Omental fat pad (tissue), 4 donors: ENCODE measurements at places on chromosomes 2 and 18.

DNA sequence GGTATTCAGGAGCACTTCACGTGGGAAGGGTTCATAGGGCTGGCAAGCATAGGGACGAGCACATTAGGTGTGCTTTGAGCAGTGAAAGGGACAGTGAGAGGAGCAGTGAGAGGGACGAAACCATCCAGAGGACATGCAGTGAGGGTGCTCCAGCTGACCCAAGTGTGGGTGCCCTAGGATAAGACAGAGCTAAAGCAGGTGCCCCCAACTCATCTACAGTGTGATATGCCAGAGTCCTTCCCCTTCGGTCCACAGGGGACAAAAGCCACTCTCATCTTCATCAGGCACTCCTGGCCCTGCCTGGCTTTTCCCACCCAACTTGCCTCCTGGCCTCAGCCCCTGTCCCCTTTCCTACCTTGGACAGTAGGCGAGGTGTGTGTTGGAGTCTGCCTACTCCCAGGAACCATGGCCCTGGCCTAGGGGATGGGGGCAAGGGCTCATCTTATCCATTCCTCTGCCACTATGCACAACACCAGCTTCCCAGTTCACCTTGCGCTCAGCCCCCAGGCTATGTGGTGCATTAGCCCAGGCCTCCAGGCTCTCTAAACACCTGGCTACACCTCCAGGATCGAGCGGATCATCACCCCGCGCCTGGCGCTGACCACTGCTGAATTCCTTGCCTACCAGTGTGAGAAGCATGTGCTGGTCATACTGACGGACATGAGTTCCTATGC, 16.1 kb upstream of the ANKRD53 start:
- no peak for DNase-seq

DNA sequence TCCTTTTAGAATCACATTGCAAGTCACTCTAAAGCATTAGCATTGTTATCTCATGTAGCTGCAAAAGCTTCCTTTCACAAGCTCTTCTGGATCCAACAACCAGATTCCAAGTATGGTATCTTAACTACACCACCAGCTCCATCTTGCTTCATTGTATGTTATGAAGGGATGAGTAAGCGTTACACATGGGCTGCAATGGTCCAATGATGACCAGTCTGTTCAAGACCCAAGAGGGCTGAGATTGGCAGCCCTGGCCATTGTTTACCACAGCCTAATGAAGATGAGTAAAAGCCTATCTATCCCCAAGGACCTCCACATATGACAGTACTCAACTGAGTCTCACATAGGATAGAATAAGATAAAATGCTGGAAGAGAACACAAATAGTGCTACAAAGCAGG, 6.3 kb downstream of the CFLAR start:
- no peak for DNase-seq

DNA sequence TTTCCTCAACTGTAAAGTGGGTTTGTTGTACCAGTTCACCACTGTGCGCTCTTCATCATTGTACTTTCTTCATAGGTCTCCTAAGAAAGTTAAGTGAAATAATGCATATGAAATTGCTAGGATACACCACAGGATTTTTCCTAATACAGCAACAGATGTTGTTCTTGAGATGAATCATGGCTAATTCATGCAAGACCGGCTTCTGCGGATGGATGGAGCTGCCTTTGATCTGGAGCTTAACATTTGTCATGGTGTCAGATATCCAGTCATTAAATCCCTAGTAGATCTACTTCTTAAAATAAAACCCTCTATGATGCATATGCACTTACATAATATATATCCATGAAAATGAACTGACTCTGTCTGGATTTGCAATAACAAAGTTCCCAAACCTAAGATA, 114.1 kb downstream of the COL6A3 start:
- no peak for DNase-seq

DNA sequence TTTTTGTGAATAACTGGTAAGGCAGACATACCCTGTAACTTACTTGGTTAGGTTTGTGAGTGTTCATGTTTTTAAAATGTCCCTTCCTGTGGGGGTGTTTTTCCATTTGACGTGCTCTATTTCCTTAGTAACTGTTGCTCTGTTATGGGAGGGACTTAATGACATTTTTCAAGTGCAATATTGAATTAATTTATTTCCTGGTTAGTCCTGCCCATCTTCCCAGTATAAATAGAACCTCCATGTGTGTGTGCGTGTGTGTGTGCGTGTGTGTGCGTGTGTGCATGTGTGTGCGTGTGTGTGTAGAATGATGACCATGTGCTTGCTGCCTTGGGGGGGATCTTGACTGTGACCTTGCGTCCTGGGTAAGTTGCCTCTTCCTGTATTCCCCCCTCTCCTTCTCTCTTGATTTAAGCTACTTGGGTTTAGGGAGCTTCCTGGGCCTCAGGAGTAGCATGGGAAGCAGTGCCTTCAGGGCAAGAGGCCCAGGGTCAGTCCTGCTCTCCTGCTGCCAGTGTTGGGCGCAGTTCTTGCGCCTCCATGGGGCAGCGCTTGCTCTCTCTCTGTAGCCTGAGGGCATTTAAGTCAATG, 163.9 kb downstream of the LDLRAD4 start:
- DNase-seq = no peak

- DNase-seq = no peak
Measured at GRCh38 chr2:112182581-112183034, 44.4 kb downstream of the FBLN7 start.

GRCh38 chr2:173472112-173472511, 117.4 kb downstream of the CDCA7 start:
- no peak for DNase-seq

DNA sequence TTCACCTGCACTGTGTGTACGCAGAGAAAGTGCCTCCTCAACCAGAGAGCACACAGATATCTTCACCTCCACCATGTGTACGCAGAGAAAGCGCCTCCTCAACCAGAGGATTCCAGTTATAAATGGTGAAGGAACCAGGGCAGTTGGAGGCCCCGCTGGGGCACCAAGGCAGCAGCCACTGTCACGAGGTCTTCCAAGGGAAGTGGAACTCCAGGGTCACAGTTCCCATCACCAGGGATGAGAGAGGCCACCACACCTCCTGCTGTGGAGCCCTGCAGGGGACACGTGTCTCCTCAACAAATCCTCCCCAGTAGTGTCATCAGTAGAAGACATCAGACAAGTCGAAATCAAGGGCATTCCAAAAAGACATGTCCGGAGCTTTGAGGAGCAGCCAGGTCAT, 28.2 kb upstream of the NFATC1 start:
- DNase-seq = no peak

GRCh38 chr2:171792886-171793580, 101.0 kb downstream of the SLC25A12 start:
- DNase-seq = no peak

DNA sequence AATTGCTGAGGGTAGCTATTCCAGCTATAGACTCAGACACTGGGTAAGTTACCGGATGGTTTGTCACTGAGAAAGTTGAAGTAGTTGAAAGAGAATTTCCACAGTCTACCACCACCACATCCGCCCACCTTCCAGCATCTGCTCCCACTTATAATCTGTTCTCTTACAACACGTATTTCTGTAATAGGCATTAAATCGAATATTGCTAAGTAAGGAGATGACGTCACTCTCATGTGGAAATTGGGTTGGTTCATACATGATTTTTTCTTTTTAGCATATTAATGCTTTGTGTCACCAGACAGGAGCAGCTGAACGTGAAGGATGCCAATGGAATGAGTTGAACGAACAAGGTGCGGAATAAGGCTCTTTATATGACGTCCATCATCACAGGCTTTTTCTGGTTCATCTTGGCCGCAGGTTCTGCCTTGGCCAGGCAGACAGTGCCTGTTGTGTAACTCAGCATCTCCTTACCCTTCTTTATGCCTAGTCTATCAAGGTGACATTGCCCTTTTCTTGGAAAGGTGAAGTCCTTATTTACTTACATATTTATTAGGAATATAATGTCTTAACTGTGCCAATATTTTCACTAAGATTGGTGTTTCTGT, 45.9 kb downstream of the THUMPD2 start:
- no peak for DNase-seq

GRCh38 chr2:173696274-173696673, 268.9 kb downstream of the SP3 start:
- DNase-seq = no peak

DNA sequence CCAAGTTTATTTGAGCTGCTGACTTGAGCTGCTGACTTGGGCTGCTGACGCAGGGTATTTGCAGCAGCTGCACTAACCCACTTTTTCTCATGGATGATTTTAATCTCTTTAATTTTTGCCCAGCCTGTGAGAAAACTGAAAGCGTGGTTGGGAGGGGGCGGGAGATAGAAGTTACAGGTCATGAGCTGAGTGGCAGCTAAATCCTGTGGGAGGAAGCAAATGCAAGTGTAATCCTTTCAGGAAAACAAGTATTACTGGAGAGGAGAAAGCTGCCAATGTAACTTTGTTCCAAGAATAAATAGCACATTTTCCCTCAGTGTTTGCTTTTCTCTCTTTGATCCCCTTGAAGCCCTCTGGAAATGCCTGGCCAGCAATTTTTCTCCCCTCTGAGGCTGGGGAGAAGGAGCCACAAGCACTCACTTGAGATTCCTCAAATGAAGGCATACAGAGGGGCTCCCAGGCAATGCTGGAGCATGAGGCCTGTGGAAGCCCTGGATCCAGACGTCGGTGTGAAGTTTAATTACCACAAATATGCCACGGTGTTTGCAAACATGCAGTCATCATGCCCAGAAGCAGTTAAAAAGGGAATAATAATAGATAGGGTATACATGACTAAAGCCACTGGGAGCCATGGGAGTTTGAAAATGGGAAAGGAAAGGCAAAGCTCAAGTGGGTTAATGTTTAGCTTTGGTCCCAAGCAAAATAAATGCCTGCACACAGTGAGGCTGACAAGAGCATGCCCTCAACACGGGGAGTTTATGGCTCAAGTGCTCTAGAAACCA, 10.4 kb upstream of the EVA1A start:
- no peak for DNase-seq

DNA sequence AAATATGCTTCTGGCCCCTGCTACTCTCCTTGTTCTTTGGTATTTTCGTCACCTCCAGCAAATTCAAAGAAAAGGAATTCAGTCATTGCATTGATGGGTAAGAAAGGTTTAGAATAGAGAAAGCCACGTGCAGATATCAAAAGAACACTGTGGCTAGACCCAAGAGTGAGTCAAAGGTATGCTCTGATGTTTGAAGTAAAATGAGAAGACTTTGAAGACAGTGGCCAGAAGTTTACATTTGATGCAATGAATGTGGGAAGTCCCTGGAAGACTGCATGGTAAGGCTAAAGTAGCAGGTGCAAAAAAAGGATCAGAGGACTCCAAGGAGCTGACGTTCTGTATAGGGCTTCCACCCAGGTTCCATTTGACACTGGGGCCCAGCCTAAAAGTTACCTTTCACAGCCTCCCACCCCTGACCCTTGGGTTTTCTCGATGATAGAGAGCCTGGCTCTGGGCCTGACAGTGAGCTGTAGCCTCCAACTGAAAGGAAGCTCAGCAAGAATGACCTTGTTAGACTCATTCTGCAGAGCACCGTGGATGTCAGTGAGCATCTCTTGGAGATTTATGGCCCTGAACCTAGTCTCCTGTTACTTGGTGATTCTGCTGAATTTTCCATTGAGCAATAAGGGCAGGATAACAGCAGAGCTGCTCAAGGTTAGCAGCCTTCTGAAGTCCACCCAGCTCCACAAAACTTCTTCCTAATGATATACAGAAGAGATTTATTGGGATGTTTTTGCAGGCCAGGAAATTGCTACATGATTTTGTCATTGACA, 223.7 kb upstream of the RBBP8 start:
- DNase-seq = no peak

GRCh38 chr2:792687-793086, 115.5 kb upstream of the TMEM18 start:
- no peak for DNase-seq

GRCh38 chr2:223586261-223586660, 15.9 kb downstream of the SCG2 start:
- DNase-seq = no peak

GRCh38 chr18:10230072-10230471, 224.4 kb upstream of the APCDD1 start:
- DNase-seq = no peak

DNA sequence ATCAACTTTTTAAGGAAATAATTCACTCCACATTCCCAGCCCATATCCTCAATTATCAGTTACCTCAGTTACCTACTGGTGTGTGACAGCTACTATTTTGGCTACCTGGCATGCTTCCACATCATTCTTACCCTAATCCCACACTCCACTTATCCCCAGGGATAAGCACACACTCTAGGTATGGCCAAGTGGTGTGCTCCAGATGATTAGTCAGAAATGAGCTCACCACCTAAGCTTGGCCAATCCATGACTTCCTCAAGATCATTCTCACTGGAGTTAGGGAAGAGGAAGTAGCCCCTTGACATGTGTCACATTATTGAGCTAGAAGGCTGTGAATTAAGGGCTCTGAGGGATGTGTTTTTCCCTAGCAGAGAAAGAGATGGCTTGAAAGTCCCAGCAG, 20.9 kb upstream of the SMAD4 start:
- no peak for DNase-seq

GRCh38 chr2:70132244-70133126, 45.2 kb downstream of the PCBP1 start:
- DNase-seq = no peak

DNA sequence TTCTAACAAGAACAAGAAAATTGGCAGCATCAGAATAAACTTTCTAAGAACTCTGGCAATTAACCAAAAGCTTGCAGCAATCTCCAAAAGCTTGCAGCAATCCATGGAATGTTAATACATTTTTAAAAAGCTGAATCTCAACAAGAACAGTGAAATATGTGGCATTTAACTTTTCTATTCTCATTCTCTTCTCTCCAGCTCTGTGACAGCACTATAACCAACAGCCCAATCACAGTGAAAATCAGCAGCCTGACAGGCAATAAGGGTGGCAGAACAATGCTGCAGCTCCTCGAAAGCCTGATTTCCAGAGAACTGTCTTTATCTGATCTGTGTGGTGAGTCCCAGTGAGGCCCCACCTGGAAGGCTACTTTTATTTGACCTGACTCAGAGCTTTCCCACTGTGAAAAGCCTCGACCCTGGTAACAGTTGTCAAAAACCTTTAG, 60.0 kb downstream of the TMEM131 start:
- no peak for DNase-seq

- no peak for DNase-seq
Measured at GRCh38 chr18:11047817-11048216, 101.6 kb downstream of the PIEZO2 start.

- no peak for DNase-seq
Measured at GRCh38 chr2:133717497-133717896, 149.2 kb upstream of the NCKAP5 start.

- no peak for DNase-seq
Measured at GRCh38 chr2:119683713-119684443, 4.9 kb downstream of the TMEM177 start.

GRCh38 chr2:39732482-39732881, 46.6 kb downstream of the THUMPD2 start:
- DNase-seq = no peak
